Cardiac atrium fibroblast (primary cell): ENCODE measurements at places on chromosomes 5 and 9. TPM values are rescaled to one million over a fixed set of nuclear protein-coding genes. Genes with fewer than 3 reads are reported as not detected.

PDLIM7 gene
- total RNA-seq = 169 and 204 TPM in 2 replicates

PCDHA4 gene
- 0.16 TPM in 1 of 2 replicates, not detected in the other for total RNA-seq

PCDHGB4 gene
- total RNA-seq = 14.1 and 16.8 TPM in 2 replicates

ZNF622 gene
- total RNA-seq = 32.0 and 33.0 TPM in 2 replicates

CTXN3 gene
- total RNA-seq = not detected in 2 replicates

TLR4 gene
- total RNA-seq = 28.2 and 29.8 TPM in 2 replicates

TMEM171 gene
- 9.9 and 12.5 TPM in 2 replicates for total RNA-seq

HAVCR1 gene
- not detected in 2 replicates for total RNA-seq

DELE1 gene
- 46.5 and 66.8 TPM in 2 replicates for total RNA-seq

TSSK1B gene
- total RNA-seq = 0.97 TPM in 1 of 2 replicates, not detected in the other

HAVCR2 gene
- total RNA-seq = not detected in 2 replicates
